Naive thymus-derived CD4-positive, alpha-beta T cell (primary cell): ENCODE measurements at places on chromosomes 12 and 14. TPM values are rescaled to one million over a fixed set of nuclear protein-coding genes. Genes with fewer than 3 reads are reported as not detected.

NPFF gene
- total RNA-seq: not detected

GRCh38 chr14:62665286-62665685 lies 380.0 kb downstream of the KCNH5 start:
- no peaks in the 10 kb centered on the region for H3K4me1 ChIP-seq
- H3K27me3 ChIP-seq: no peaks in the 10 kb centered on the region
- no peaks in the 10 kb centered on the region for H3K36me3 ChIP-seq
- no peak overlapping the region for H3K4me3 ChIP-seq
- no peak overlapping the region for H3K27ac ChIP-seq
- DNase-seq: no peak

RTL1 gene
- total RNA-seq: not detected

- H3K4me1 ChIP-seq: no peaks in the 10 kb centered on the region
- H3K27me3 ChIP-seq: no peaks in the 10 kb centered on the region
- peaks cover 3% of the 10 kb centered on the region for H3K36me3 ChIP-seq
- H3K4me3 ChIP-seq: no peak overlapping the region
These were observed 68.1 kb downstream of the ERC1 start for GRCh38 chr12:1059162-1059561.
